ENCODE measurements at places on chromosomes 1 and 21. TPM values are rescaled to one million over a fixed set of nuclear protein-coding genes. Genes with fewer than 3 reads are reported as not detected.

DNA sequence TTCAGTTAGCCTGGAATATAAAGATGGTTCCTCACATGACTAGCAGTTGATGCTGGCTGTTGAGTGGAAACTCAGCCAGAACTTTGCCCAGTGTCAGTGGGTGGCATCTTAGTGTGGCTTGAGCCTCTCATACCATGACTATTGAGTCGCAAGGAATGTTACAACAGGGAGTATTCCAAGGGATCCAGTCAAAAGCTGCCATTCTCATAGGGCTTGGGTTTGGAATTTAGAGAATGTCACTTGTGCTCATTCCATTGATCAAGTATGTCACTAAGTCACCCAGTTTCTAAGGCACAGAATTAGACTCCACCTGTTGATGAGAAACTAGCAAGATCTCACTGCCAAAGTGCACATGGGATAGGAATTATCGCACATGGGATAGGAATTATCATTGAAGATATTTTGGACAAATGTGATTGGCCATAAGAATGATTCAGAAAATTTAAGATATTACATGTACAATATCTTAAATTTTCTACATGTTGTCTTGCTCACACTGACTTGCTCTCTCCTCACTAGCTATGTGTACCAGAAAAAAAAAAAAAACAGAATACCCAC is 1290.7 kb upstream of the ADGRL2 start:
- DNase-seq = no peak

- DNase-seq = no peak
Observed at GRCh38 chr1:115496904-115497527, 144.8 kb upstream of the VANGL1 start.

DNA sequence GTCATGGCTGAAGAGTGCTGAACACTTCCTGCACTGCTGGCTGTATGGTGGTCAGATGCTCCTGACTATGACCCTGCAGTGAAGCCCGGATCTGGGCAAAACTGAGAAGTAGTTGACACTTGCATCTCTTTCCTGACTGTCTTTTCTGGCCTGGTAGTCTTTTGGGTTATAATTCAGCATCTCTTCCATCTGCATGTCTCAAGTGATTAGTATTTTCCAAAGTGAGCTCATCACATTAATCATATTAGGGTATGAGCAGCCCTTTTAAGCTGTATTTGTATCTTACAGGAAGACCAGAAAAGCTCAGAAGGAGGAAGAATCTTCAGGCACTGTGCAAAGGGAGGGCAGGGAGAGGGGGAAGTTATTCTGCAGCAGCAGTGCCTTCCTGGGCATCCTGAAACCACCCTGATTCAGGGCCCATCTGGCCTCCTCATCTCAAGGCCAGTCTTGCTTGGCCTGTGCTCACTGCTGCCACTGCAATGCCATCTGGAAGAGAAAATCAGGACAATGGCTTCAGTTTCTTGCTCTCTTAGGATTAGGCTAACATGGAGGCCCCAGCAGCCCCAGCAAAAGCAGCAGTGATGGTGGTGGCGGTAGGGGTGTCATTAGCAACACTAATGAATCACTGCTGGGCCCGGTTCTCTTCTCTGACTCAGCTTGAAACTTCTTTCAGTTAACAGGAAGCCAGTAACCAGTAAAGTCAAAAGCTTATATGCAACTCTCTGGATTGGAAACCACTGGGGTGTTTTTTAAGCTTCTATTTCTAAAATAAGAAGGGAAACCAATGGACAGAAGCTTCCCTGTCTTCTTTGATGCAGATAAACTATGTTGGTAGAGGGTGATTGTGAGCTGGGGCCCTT is 63.3 kb upstream of the WDR26 start:
- DNase-seq = no peak

DNA sequence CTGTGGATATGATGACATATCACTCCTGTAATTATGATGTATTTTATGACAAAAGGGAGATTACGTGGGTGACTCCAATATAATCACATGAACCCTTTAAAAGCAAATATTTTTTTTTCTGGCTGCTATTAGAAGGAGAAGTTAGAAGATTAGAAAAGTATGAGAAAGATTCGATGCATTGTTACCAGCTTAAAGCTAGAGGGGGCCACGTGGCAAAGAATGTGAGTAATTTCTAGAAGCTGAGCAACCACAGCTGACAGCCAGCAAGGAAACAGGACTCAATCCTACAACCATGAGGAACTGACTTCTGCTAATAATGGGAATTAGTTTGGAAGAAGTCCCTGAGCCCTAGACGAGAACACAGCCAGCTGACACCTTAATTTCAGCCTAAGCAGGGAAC is 56.3 kb upstream of the C1orf87 start:
- DNase-seq = no peak

DNA sequence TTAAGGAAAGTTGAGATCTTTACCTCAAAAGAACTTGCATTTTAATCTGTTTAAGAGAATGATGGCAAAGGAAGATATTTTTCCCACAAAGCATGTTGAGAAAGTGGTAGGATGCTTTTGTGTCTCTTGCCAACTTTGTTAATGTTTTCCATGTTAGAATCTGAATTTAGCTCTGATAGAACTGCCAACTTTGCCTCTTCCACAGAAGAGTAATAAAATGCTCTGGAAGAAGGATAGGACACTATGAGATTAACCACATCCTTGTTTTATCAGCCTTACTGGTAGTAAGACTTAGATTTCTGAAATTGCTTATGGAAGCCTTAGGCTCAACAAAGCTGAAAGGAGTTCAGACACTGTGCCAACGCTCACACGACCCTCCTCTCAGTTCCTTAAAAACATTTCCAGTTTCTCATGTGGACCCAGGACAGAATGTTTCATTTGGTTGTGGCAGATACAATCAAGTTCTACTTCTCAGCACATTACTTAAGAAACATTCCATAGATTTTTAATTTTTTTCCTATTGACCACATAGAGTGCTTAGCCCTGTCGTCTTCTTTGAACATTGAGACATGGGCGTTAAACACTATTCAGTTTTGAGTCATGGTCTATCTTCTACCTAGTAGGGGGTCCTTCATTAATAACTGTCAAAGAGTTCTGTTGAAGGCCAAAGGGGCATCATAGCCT is 59.0 kb downstream of the MTR start:
- no peak for DNase-seq

- no peak for DNase-seq
Observed at GRCh38 chr1:76568573-76569238, 298.6 kb upstream of the ST6GALNAC5 start.

DNA sequence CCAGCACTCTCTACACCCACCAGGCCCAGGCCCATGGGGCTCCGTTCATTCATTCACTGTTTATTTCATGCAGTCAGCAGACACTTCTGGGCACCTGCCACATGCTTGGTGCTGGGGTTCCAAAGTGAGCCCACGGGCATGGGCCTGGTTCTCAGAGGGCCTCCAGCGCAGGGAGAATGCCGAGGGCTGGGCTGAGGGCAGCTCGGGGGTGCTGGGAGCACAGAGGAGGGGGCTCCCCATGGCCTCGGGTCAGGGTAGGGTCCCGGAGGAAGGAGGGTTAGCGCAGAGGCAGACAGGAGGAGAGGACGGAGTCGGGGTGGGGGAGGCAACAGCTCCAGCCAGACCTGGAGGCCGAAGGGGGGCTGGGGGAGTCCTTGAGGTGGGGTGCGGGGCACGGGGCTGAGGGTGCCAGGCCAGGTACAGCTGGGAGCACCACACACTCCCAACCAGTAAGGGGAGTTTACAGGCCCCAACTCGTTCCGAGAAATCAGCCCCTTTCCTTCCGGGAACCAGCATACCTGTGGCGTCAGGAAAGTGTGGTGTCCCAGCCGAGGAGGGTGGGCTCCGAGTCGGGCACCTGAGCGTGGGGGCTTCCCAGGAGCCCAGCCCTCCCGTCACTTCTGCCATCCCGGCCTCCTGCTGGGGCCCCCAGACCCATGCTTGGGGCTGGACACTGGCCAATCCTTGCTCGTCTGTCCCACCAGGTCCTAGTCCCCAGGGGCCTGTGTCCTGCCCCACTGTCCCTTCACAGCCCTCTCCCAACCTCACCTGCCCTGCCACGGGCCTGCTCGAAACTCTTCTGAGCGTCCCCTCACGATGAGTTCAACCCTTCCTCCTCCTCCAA is 10.8 kb downstream of the ARHGEF16 start:
- no peak for DNase-seq

DNA sequence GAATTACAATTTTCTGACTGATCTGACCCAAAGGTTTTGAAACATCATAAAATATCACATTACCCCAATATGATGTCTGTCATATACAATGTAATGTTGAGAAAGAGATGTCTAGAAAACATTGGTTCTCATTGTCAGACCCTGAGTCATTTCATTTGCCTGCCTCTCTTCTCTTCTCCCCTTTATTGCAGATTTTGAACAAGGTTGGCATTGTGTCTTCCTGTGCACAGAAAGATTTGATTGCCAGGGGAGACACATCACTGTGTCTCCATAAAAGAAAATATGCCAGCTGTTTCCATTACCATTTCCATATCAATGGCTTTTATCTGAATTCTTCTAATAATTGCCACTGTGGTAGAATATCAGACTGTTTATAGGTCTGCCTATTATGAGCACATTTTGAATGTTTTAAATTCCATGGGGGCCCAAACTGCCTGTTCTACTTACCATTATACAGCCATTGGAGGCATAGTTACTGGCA is 65.6 kb downstream of the IFI44 start:
- DNase-seq = no peak

DNA sequence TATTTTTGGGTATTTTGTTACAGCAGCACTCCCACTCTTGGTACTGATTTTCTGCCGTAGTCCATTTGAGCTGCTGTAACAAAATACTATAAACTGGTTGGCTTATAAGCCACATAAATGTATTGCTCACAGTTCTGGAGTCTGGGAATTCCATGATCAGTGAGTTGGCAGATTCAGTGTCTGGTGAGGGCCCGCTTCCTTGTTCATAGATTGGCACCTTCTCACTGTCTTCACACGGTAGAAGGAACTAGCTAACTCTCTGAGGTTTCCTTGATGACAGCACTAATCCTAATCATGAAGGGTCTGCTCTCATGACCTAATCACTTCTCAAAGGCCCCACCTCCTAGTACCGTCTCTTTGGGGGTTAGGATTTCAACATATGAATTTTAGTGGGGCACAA is 85.2 kb downstream of the HHAT start:
- no peak for DNase-seq

DNA sequence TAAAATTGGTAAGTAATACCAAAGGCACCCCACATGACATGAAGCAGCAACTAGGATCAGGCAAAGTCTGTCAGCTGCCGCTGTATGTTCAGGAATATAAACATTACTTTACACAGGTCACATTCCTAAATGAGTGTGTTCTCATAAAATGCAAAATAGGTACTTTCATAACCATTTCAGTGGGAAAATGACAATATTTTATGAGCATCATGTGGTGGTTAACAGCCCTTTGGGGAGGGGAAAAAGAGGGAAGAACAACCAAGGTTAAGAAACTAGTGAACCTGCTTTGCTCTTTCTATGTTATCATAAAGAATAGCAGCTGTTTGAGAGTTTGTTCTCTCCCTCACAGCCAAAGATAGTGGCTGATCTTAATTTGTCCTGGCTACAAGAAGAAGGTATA is 105.4 kb upstream of the LBR start:
- no peak for DNase-seq

DNA sequence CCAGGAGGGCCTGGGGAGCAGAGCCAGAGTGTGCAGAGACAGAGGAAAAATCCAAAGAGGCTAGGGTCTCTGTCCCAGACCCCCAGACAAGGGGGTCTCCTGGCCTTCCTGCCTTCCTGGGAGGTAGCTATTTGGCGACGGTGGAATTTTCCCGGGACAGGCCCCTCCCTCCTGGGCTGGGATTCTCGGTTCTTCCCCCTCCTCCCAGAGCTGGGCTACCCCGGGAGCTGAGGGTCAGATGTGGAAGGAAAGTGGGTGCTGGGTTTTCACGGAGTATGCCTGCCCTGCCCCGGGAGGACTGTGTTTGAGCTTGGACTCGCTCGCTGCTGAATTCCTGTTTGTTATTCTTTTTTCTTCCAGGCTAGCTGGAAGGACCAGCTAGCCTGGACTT is 759 bp downstream of the AMPD2 start:
- DNase-seq = no peak

DNA sequence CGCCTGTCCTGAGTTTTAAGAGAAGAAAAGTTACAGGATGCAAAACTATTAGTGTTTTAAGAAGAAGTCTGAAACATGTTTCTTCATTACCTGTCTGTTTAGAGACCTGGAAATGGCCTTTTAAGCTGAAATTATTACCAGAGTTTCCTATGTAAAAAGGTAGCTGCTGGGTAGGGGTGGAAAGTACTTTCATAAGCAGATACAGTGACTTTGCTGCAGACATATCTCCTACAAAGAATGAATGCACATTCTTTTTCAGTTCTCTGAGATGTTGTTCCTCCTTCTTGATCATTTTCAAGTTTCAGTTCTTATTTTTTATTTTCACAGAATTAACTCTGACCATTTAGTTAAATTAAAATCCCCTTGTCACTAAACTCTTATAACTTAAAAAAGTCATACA is 1329.6 kb downstream of the KCNT2 start:
- no peak for DNase-seq

DNA sequence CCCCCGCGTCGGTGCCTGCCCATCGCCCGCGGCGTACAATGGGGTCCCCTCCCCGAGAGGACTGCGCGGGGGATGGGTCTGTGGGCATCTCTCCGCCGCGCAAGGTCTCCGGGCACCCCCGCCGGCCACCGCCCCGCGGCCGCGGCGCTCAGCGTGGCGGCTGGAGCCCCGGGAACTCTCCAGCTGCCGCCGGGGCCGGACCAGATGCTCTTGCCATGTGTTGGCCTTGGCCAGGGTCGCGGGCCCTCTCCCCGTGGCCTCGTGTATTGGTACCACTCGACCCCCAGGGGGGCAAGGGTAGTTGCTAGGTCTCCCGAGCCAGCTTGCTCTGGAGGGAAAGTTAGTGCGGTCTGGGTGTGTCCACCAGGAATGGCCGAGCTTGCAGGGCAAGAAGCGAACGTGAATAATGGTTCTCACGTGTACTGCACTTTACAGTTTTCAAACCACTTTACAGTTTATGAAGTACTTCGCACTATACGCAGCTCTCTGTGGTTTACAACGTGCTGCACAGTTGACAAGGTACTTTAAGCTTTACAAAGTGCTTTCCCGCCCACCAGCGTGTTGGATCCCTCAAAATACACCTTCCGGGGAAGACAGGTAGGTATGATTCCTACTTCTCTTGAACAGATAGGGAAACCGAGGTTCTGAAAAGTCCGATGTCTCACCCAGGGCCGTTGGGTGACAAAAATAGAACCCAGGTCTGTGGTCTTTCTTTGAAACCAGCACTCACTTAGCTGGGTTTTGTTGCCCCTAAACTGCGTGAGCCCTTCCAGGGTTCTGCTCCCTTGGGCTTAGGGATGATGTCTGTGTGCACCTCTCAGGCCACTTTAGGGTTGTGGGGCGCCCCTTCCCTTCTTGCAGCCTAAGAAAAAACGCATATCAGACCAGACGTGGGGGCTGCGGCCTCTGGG is 1.2 kb downstream of the EPHB2 start:
- no peak for DNase-seq

SLAMF9 gene
- polyA plus RNA-seq = not detected

SPRR2A gene
- polyA plus RNA-seq = not detected

LAMC2 gene
- 1.5 TPM for polyA plus RNA-seq

GRHL3 gene
- polyA plus RNA-seq = 0.27 TPM

RHD gene
- polyA plus RNA-seq = 1.0 TPM

FMO1 gene
- polyA plus RNA-seq = 3.8 TPM

OPTC gene
- not detected for polyA plus RNA-seq

VSIG8 gene
- not detected for polyA plus RNA-seq

NBPF4 gene
- polyA plus RNA-seq = not detected
